ENCODE measurements at places on chromosomes 5 and 9.

DNA sequence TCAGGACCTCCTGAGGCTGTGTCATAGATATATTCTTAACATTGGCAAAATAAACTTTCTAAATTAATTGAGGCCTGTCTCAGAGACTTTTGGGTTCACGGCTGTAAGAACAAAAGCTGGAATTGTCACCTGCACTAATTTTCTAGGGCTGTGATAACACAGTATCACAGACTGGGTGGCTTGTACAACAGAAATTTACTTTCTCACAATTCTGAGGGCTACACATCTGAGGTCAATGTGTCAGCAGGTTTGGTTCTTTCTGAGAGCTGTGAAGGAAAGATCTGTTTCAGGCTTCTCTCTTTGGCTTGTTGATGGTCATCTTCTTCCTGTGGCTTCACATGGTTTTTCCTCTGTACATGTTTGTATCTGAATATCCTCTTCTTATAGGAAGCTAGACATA is 29.2 kb upstream of the NFIL3 start:
- no peak for DNase-seq

GRCh38 chr9:4792572-4793458 is at the start of gene RCL1:
Gene RCL1, plus strand, starts transcription at chr9:4792944. Its CDS starts 148 bp downstream, at chr9:4793092.
- peak; percentile 98 for DNase-seq

- peak; percentile 41 for DNase-seq
Observed at GRCh38 chr5:143220748-143221251, 182.7 kb downstream of the NR3C1 start.

DNA sequence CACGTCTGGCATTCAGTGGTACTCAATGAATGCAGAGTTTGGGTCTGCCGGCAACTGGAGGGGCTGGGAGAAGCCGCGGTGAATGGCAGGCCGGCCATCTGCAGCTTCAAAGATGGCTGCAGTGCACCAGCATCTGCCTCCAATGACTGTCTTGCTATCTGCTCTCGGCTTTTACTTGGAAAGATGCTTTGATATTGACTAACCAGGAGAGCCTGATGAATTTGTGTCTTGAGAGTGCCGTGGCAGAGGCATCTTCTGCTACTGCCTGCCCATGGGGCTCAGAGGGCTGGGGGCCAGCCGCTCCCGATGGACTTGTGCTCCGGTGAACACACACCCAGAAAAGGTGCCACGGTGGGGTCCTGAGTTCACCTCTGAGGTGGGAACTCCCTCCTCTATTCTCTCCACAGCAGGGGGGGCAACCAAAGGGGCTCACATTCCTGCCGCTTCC is 164.5 kb downstream of the COL23A1 start:
- DNase-seq: no peak

DNA sequence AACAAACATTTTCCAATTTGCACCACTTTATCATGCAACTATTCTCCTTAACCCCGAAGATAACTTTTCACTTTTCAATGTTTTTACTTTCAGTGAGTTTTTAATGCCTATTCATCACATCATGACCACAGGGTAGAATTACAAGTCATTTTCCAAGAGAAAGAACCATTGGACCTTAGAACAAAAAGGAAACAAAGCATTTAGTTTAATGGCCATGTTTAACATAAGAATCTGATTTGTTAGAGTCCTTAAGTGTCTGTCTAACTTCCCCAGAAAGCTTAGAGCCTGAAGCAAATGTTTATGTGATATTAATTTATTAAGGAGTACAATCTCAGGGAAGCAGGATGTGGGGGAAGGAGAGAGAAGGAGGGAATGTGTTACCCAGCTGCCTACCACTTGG is 325.8 kb upstream of the RIOK2 start:
- no peak for DNase-seq

Measured in suppressor macrophage treated with lipopolysaccharide for 1 hour (primary cell).